Right lobe of liver (tissue), 6 donors: ENCODE measurements at places on chromosomes 3 and 15. TPM values are rescaled to one million over a fixed set of nuclear protein-coding genes. Genes with fewer than 3 reads are reported as not detected.

CHRNA3 gene
- not detected for total RNA-seq

DNA sequence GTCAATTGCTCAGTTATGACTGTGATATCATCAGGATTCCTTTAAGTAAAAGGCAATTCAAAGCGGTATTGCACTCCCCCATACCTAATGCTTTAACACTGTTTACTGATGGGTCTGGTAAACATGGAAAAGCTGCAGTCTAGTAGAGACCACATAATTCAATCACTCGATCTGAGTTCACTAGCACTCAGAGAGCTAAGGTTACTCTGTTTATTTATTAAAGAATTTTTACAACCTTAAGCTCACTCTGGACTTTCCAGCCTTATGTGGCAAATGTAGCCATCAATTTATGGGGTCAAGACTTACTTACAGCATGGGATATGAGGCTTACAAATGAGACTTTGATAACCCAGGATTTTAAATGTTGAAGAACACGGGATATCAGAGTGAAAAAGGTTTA, 18.4 kb upstream of the CCR2 start:
- no peak for DNase-seq

DNA sequence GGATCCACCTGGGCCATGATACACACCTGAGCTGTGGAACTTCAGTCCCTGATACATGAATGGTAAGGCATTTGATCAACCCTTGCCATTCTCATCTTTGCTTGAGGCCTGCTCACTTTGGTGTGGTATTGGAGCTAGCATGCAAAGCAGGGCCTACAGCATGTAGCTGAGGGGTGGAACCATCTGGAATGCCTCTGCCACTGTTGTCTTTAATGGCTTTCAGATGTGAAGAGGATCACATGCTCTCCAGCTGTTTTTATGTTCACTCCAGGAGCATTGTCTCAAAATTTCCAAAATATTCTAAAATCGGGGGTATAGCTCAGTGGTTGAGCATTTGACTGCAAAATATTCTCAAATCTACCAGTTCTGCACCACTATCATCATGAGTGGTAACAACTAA, 64.4 kb upstream of the PHLDB2 start:
- no peak for DNase-seq

DNA sequence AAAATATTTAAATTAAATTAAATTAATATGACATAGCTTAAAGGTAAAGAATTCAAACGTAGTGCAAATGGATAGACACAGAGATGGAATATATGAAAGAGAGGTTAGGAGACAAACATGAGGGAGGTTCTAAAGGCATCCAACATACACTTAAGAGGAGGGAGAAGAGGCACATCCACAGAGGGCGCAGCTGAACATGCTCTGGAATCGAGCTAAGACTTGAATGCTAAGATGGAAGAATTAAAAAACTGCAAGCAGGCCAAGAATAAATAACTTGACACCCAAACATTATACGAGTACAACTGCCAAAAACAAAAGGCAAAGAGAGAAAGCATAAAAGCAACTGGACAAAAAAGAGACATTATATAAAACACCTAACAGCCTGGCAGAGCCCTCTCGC, 9.1 kb upstream of the PRR20G start:
- DNase-seq: no peak

STAB1 gene
- total RNA-seq: 138 TPM

GRCh38 chr3:138060792-138061191, 50.8 kb downstream of the CLDN18 start:
- DNase-seq: no peak

LDHAL6B gene
- not detected for total RNA-seq

DNA sequence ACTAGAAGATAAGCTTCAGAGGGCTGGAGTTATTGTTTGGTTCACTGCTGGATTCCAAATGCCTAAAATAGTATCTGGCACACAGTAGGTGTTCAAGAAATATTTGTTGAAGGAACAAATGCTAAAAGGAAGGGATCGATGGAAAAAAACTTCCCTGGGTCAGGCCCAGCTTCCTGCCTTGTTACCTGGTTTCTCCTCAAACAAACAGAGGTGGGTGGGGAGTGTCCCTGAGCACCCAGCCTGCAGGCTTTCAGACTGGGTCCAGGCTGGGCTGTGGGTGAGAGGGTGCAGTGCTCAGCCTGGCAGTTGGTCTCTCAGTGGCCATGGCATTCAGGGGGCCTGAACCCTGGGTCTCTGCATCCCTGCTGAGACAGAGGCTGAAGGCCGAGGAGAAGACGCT, 14.4 kb upstream of the STRA6 start:
- DNase-seq: no peak

- DNase-seq: no peak
Measured at GRCh38 chr3:196749125-196749524, 9.5 kb downstream of the PAK2 start.

- no peak for DNase-seq
Measured at GRCh38 chr3:32420126-32421038, 28.7 kb downstream of the CMTM7 start.

GP9 gene
- not detected for total RNA-seq

LRRC2 gene
- total RNA-seq: 8.9 TPM

PIF1 gene
- total RNA-seq: 0.35 TPM

DNA sequence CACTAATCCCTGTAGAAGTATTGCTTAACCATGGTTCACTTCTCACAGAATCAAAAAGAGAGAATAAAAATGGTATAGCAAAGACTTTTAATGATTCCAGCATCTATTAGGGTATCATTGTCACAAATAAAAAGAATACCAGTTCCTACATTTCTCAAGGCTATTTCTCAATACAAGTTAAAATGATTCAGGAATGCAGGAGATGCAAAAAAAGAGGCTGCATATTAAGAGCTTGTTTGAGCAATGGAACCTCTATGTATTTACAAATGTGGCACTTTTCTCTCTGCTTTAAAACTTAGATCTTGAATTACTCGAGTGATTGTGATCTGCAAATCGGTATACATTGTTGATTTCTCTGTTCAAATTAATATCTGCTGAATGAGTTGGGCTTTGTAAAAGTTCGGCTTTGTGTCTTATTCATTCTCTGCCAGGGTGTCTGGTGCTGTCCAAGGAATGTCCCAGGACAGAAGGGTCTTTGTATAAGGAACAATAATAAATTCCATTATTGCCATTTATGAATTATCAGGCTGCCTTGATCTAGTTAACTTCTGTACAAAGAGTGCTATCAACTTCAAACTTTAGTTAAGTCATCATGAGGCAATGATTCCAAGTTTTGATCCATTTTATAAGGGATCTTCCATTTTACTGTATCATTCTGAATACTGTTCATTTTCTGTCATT, 364.2 kb downstream of the RBMS3 start:
- no peak for DNase-seq

GRCh38 chr15:75172284-75172820, 29.3 kb upstream of the C15orf39 start:
- DNase-seq: no peak

DNA sequence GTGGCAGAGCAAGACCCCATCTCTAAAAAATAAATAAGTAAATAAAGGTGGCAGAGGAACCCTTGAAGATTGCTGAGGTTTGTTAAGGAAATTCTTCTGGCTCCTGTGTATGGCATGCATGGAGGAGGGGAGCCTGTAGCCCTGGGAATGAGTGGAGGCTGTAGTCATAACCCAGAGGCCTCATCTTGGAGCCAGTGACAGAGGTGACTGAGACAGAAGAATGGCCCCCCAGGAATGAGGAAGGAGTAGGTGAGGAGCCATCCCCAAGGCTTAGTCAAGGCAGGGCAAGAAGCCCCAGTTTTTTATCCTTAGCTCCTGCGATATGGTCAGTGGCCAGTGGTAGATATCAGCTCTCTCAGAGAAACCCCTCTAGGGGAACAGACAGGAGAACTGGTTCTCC, 46.5 kb downstream of the BSN start:
- DNase-seq: no peak

DNA sequence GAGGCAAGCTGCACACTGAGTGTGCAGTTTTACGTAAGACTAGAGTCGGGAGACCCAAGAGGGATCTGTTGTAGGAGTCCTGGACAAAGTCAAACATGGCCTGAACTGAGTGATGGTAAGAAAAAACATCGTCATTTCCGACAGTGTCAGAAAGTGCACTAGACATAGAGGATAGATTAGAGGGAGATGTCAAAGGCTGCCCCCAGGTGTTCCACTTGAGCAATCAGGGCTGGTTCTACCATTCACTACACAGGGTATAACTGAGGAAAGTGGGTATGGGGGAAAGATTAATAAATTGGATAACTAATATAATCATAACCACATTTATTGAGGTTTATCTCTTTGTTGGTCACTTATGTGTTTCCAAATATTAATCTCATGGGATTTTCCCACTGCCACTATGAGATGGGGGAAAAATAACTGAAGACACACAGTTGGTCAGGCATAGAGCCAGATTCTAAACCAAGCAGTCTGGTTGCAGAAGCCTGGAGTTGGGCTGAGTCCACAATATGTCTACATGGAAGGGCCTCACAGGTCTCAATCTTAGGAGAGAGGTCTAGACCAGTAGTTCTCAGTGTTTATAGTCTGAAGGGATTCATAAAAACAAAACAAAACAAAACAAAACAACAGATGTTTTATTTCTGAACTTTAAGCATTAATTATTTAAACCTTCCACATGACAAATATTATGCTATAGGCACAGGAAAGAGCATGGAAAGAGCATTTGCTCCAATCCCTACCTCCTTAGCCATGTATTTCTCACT, 766.5 kb downstream of the NTRK3 start:
- DNase-seq: no peak

- no peak for DNase-seq
Measured at GRCh38 chr3:30188713-30189112, 417.7 kb upstream of the TGFBR2 start.

HTD2 gene
- 9.7 TPM for total RNA-seq

DNA sequence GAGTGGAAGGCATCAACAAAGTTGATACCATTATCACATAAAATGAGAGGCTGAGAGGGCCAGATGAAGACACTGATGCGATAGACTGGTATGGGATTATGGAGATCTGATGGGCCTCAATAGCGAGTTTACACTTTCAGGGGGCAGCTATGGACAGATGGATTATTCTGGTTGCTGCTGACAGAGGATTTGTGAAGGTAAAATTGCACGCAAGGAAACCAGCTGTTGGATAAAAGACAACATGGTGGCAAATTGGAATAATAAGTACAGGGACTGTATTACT, 203.9 kb downstream of the MBNL1 start:
- no peak for DNase-seq

GRCh38 chr3:14577897-14578296, 37.8 kb upstream of the GRIP2 start:
- no peak for DNase-seq

DNA sequence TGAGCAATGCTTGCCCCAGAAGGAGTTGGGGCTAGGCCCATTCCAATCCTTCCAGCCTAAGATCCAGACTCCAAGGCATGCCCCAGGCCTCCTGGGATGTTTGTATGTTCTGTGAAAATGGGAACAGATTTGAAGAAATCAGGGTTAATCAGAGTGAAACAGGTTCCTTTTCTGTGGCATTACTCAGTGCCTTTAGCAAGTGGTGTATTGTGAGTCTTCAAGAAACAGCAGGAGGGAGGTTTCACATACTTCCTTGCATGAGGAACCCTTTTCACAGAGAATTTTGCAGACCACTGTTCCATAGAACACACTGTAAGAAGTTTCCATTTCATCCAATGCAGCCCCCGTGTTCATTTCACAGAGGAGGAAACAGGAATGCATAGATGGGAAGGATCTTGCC, 8.4 kb upstream of the CDC25A start:
- no peak for DNase-seq

- DNase-seq: no peak
Measured at GRCh38 chr3:162150790-162151189, 654.2 kb downstream of the OTOL1 start.
